ENCODE measurements at places on chromosomes 16 and 17. TPM values are rescaled to one million over a fixed set of nuclear protein-coding genes. Genes with fewer than 3 reads are reported as not detected.

The MARCHF10 gene
- not detected for total RNA-seq

The NOG gene
- total RNA-seq, result 2.3 TPM

The C17orf50 gene
- total RNA-seq, result not detected

The FSCN2 gene
- total RNA-seq, result 0.47 TPM

The PKMYT1 gene
- total RNA-seq, result 4.2 TPM

Measured in mammary epithelial cell (primary cell).